ENCODE measurements at places on chromosomes 11 and 22.

GRCh38 chr11:62688491-62688890 lies 839 bp downstream of the LRRN4CL start:
- DNase-seq: no peak

GRCh38 chr11:17605651-17606122 lies 58.6 kb downstream of the OTOG start:
- DNase-seq: no peak

DNA sequence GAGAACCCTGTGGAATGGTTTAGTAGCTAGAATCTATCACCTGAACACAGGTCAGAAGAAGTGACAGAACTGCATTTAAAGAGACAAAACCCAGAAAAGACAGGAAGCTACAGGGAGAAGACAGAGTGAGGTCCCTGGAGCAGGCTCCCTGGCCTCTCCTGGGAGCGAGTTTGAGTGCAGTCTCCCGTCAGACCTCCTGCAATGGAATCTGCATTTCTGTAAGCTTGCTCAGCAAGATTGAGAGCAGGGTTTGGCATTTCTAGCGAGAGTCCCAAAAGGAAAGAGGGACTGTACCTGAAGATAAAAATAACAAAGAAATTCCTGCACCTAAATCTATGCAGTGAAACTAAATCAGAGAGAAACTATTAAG lies 74.2 kb downstream of the MORC2 start:
- no peak for DNase-seq

DNA sequence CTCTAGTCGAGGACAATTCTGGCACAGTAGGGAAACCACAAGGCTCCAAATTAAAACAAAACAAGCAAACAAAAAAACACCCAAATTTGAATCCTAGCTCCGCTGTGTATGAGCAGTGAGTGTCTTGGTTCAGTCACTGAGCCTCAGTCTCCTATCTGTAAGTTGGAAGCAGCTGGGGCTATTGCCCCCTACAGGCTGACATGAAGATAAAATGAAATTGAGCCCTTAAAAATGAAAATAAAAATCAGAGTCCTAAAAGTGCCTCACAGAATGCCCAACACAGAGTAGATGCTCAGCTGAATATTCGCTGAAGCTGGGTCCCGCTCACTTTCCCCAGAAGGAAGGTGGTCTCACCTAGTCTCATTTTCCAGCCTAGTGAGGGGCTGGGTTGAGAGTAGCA lies 65.2 kb downstream of the PDE2A start:
- DNase-seq: no peak

GRCh38 chr11:29628609-29629008 lies 388.2 kb downstream of the KCNA4 start:
- DNase-seq: no peak

DNA sequence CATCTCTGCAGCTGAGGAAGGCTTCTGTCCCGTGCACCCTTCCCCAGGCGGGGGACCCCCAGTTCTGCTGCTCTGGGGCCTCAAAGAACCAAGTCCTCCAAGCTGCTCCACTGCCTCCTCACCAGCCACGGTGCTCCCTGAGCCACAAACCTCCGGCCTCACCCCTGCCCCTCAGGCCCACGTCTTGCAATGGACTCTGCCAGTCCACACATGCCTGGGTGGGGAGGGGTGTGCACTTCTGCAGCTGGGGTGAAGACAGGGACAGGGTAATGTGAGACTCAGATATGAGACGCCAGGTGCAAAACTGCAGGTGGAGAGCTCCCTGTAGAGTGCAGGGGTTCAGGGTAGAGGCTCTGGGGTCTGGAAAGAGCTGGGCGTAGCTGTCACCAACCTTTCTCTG lies 3.2 kb upstream of the PTDSS2 start:
- DNase-seq: no peak

DNA sequence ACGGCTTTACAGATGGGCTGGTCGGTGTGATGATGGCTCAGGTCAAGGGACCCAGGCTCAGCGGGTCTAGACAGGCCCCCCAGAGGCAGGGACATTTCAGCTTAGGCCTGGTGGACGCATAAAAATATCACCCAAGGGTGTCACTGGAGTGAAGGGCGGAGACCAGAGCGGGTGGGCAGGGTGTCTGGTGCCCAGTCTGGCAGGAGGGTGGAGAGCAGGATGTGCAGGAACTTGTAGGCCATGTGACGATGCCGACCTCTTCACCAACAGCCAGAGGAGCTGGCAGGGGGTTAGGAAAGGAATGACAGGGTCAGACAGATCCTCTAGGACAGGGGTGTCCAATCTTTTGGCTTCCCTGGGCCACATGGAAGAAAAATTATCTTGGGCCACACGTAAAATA lies 4.5 kb downstream of the MAPK8IP1 start:
- DNase-seq: no peak

DNA sequence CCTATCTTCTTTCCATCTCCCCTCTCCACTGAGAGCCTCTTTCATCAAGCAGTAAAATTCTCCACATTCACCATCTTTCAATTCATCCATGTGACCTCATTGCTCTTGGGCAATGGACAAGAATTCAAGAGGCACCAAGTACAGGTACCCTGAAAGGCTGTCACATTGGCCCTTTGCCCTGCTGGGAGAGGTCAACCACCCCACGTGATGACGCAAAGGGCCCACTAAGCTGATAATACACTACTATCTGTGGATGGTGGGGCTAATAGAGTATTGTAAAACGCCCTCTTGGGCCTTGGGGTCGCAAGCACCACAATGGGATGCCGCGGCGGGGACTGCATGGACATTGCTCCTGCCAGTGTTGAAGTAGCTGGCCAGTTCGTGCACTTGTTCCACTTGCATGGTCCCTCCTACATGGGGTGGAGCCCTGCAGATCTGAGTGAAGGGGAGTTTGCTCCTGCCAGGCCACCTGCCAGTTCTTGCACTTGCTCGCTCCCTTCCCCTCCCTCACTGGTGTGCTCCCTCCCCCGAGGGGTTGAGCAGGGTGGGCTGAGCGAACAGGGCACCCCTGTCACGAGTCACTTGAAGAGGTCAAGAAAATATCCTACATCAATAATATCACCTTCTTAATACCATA lies 1578.8 kb upstream of the RAG2 start:
- DNase-seq: no peak

DNA sequence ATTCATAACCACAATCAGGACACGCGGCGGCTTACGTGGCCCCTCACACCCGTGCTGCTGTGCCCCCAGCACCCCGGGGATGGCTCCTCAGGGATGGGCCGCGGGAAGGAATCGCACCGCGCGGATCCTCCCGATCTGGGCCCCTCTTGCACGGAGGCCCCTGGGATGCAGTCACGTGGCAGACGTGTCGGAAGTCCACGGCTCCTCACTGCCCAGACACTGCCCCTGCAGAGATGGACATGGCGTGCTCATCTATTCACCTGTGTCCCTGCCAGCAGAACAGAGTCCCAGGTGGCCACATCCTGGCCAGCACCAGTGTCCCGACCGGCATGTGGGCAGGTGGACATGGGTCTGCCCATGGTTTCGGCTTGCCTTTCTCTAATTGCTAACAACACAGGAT lies 12.8 kb downstream of the MOB2 start:
- DNase-seq: no peak

DNA sequence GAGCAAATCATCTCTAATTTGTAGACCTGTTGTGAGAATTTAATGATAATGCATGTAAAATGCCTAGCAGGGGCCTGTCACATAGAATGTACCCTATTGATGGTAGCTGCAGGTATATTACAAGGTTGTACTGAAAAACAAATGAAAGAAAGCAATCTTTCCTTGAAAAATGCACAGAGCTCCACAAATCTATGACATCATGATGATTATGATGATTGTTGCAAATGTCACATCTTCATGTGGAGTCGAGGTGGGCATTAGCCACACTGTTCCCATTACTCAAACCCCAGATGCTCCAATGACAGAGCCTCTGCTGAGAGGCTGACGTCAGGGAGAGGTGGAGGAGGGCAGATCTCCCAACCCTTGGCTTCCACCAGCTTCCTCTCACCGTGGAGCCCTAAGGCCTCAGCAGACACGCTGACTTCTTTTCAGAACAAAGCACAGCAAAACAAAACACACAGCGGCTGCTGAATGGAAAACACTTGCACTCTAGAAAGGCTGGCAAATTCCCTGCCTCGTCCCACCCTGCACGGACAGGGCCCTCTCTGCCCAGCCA lies 298.3 kb downstream of the KIRREL3 start:
- DNase-seq: no peak

DNA sequence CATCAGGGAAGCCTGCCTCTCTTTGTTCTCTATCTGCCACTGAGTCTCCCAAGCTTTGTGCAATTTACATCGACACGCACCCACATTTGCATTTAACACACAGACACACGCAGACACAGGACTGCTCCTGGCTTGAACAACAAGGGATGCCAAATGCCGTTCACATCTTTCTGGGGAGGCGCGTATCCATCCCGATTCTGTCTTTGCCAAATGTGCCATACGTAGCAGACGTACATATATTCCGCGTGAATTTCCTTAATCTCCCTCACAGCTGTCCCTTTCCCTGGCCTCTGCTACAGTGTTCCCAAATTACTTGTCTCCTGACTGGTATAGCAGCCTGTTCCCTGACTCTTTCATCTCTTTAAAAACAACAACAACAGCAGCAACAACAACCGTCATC lies 409.5 kb downstream of the MIAT start:
- DNase-seq: no peak

DNA sequence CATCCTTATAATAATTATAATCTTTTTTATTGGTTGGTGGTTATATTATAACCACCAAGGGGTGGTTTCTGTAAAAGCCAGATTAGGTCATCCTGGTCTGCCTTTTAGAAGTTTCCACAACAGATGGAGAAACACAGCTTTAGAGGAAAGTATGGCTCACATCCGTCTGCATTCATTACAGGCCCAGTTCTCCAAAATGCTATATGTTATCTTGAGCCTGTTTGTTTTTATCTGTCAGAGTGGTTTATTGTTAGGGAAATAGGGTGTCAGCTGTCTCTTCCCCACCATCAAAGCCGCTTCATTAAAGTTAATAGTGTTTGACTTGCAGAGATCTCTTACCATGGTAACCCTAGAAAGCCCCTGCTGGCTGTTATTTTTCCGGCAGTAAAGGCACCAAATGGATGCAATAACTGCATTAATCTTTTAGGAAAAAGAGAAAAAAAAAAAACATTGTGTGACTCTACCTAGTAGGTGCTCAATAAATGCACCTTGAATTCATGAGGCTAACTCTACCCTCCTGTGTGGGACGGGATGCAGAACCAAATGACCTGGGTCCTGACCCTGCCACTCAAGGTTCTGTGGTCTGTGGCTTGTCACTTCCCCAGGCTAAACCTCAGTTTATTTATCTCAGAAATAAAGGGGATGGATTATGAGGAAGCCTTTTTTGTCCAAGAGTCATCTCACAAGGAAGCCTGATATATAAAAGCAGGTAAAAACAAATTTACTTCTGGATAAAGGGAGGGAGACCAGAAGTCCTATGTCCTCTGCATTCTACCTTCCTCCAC lies 118.3 kb downstream of the WT1 start:
- no peak for DNase-seq

- DNase-seq: no peak
Measured at GRCh38 chr11:32775908-32776307, 18.6 kb downstream of the CCDC73 start.

GRCh38 chr11:75421035-75421602 lies 11.9 kb downstream of the KLHL35 start:
- no peak for DNase-seq

GRCh38 chr22:48721395-48721669 lies 1106.3 kb downstream of the BRD1 start:
- DNase-seq: no peak

GRCh38 chr22:37330200-37331033 lies 48.1 kb downstream of the CYTH4 start:
- DNase-seq: peak; percentile 63

GRCh38 chr11:86517557-86517956 lies 142.9 kb downstream of the CCDC81 start:
- DNase-seq: no peak

DNA sequence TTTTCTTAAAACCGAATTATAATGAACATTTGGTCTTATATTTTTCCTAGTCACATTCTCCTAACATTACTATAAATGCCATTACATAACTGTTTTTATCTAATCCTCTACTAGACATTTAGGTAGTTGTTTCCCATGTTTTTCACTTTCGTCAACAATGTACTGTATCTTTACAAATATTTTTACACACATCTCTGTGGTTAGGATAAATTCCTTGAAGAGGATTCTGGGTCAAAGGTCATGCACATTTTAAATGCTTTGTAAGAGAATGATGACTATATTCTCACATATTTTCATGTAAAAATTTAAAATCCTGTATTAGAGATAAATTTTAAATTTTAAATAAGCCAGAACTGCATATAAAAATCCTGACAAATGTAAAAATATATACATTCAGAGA lies 61.3 kb upstream of the CLNS1A start:
- no peak for DNase-seq

GRCh38 chr11:48341466-48341865 lies 16.7 kb downstream of the OR4C3 start:
- no peak for DNase-seq

DNA sequence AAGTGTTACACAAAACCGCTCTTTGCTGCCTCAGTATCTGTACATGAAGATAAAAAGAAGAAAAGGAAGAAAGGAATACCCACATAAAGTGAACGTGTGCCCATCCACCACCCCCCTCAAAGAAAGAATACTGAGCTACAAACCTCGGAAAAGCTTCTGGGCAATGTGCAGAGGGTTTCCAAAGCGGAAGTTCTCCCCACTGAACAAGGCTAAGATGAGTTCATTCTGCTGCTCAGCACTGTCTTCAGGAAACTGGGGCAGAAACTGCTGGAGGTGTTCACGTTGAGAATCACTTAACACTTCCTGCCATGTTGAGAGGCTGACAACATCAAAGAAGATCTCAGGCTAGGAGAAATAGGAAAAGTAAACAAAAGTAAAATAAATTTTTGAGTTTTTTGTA lies 6.9 kb downstream of the NFRKB start:
- no peak for DNase-seq

DNA sequence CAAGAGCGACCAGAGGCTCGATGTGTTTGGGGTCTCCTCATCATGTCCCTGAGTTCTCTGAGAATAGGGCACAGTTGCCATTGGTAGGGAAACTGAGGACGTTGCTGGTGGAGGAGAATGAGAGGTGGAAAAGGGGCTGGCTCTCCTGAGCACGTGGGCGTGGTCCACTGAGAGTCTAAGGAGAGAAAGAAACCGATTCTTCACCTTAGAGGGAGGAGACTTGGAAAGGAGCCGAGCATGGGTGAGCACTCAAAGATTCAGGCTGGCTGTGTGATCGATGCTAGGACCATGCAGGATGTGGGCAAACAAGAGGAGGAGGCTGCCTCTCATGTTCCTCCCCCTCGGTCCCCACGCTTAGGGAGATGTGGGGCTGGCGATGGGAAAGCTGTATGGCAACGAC lies 19.8 kb upstream of the TLCD5 start:
- no peak for DNase-seq

- DNase-seq: no peak
Measured at GRCh38 chr11:62427630-62428233, 8.9 kb downstream of the SCGB1A1 start.

DNA sequence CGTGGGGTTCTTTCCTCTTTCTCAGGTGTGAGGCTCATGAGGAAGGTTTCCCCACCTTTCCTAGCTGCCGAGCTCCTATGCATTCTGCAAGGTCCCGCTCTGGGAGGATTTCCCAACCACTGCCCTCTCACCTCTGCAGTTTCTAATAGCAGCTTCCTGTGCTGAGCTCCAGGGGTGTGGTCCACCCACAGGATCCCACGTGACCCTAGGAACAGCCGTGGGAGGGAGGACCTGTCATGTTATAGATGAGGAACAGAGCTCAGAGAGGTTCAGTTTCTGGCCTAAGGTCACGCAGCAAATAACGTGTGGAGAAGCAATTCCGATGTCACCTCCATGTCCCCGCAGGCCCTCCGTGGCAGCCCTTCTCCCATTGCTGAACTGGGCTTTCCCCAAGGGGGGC lies 38.5 kb downstream of the FLRT1 start:
- DNase-seq: no peak

GRCh38 chr11:123577081-123577598 lies 77.3 kb downstream of the SCN3B start:
- no peak for DNase-seq

Data from non-pigmented ciliary epithelial cell (primary cell).